Activated naive CD8-positive, alpha-beta T cell treated with anti-CD3 and anti-CD28 coated beads for 36 hours (primary cell): ENCODE measurements at places on chromosomes 6 and 20. TPM values are rescaled to one million over a fixed set of nuclear protein-coding genes. Genes with fewer than 3 reads are reported as not detected.
A peak's percentile ranks its signal among the peaks of the same experiment; 100 is the strongest.

- peaks cover 20% of the 10 kb centered on the region for H3K27me3 ChIP-seq
- H3K4me3 ChIP-seq, result no peak overlapping the region
- H3K36me3 ChIP-seq, result no peaks in the 10 kb centered on the region
- no peak overlapping the region for H3K27ac ChIP-seq
- DNase-seq, result no peak
- H3K4me1 ChIP-seq, result no peaks in the 10 kb centered on the region
Measured at GRCh38 chr20:59630526-59630925, 26.2 kb downstream of the PHACTR3 start.

- H3K4me3 ChIP-seq, result no peak overlapping the region
- no peak for DNase-seq
- no peak overlapping the region for H3K27ac ChIP-seq
- peaks cover 13% of the 10 kb centered on the region for H3K27me3 ChIP-seq
Measured at GRCh38 chr6:33860006-33860405, 56.2 kb upstream of the MLN start.

- no peaks in the 10 kb centered on the region for H3K27me3 ChIP-seq
- no peak overlapping the region for H3K4me3 ChIP-seq
- H3K4me1 ChIP-seq, result peaks cover 8% of the 10 kb centered on the region
Measured at GRCh38 chr20:63531686-63532448, 5.3 kb downstream of the PTK6 start.

- no peak overlapping the region for H3K27ac ChIP-seq
- no peaks in the 10 kb centered on the region for H3K27me3 ChIP-seq
- H3K36me3 ChIP-seq, result no peaks in the 10 kb centered on the region
- H3K4me3 ChIP-seq, result no peak overlapping the region
Measured at GRCh38 chr6:69179681-69180080, 544.6 kb downstream of the ADGRB3 start.

- peak overlapping the region; percentile 61 for H3K4me3 ChIP-seq
- peaks cover 6% of the 10 kb centered on the region for H3K4me1 ChIP-seq
- H3K36me3 ChIP-seq, result no peaks in the 10 kb centered on the region
- H3K27ac ChIP-seq, result no peak overlapping the region
- DNase-seq, result peak; percentile 63
- peaks cover 53% of the 10 kb centered on the region for H3K27me3 ChIP-seq
Measured at GRCh38 chr20:1802385-1803060, 92.7 kb upstream of the SIRPA start.

DNA sequence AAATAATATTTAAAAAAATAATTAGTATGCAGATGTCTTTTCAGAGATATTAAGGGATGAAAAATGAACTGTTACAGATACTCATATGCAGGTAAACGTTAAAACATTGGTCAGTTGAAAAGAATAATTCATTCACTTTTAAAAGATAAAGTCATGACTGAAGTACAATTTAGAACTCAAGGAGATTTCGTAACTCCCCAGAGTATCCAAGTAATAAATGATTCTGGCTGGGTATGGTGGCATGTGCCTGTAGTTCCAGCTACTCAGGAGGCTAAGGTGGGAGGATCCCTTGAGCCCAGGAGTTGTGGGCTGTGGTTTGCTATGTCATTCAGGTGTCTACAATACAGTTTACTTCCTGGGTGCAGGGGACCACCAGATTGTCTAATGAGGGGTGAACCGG lies 122.3 kb upstream of the TMEM181 start:
- peaks cover 3% of the 10 kb centered on the region for H3K4me1 ChIP-seq
- no peak overlapping the region for H3K27ac ChIP-seq
- peaks cover 5% of the 10 kb centered on the region for H3K36me3 ChIP-seq
- no peak overlapping the region for H3K4me3 ChIP-seq
- no peak for DNase-seq

GRCh38 chr20:2663364-2663886 lies 591 bp downstream of the IDH3B start:
- H3K4me3 ChIP-seq, result peak overlapping the region; percentile 92
- DNase-seq, result no peak
- peaks cover 22% of the 10 kb centered on the region for H3K4me1 ChIP-seq
- no peaks in the 10 kb centered on the region for H3K27me3 ChIP-seq
- peaks cover 22% of the 10 kb centered on the region for H3K36me3 ChIP-seq

- H3K27me3 ChIP-seq, result no peaks in the 10 kb centered on the region
- H3K36me3 ChIP-seq, result no peaks in the 10 kb centered on the region
- H3K27ac ChIP-seq, result no peak overlapping the region
- no peaks in the 10 kb centered on the region for H3K4me1 ChIP-seq
Measured at GRCh38 chr6:91539456-91539855, 952.6 kb upstream of the MAP3K7 start.

DNA sequence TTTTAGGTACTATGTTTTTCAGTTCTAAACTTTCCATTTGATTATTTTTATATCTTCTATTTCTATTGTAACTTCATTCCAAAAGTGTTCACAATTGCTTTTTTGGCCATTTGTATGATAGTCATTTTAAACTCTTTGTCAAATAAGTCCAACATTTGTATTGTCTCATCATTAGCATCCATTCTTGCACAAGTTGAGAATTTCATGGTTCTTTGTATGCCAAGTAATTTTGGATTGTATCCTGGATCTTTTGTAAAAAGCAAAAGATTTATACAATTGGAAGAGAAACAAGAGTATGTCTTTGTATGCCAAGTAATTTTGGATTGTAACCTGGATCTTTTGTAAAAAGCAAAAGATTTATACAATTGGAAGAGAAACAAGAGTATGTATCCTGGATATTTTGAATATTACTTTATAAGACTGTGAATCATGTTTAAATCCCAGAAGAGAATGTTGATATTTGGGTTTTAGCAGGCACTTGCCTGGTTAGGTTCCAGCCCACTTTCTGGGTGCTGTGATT lies 36.9 kb upstream of the NT5E start:
- H3K36me3 ChIP-seq, result peaks cover 1% of the 10 kb centered on the region
- no peak overlapping the region for H3K27ac ChIP-seq
- no peak overlapping the region for H3K4me3 ChIP-seq
- H3K27me3 ChIP-seq, result no peaks in the 10 kb centered on the region
- no peak for DNase-seq

The CCN6 gene
- 0.19 TPM for total RNA-seq

The DUSP15 gene
- not detected for total RNA-seq

The CRYBG1 gene
- total RNA-seq, result 20.4 TPM

The BYSL gene
- 79.1 TPM for total RNA-seq

The MCHR2 gene
- total RNA-seq, result not detected
